ENCODE measurements at places on chromosomes 13 and 19.

DNA sequence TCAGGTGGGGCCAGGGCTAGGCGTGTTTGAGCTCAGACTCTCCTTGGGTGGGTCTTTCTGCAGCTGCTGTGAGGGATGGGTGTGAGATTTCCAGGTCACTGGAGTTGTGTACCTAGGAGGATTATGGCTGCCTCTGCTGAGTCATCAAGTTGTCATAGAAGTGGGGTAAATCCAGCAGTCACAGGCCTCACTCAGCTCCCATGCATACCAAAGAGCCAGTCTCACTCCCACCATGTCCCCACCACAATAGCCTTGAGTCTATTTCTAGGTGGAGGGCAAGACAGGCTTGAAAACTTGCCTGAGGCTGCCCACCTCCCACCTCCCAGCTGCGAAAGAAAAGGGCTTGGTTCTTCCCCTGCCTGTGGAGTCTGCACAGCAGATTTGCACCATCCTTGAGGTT is 194.0 kb upstream of the PCDH17 start:
- peak; percentile 67 for DNase-seq

GRCh38 chr19:28917621-28918020 is 295.3 kb downstream of the UQCRFS1 start:
- no peak for DNase-seq

- peak; percentile 42 for DNase-seq
Measured at GRCh38 chr13:43354153-43354945, 331.0 kb downstream of the DNAJC15 start.

- no peak for DNase-seq
Measured at GRCh38 chr19:35645680-35646511, 2.2 kb upstream of the COX6B1 start.

GRCh38 chr13:47081850-47082249 is 185.0 kb upstream of the HTR2A start:
- DNase-seq = no peak

DNA sequence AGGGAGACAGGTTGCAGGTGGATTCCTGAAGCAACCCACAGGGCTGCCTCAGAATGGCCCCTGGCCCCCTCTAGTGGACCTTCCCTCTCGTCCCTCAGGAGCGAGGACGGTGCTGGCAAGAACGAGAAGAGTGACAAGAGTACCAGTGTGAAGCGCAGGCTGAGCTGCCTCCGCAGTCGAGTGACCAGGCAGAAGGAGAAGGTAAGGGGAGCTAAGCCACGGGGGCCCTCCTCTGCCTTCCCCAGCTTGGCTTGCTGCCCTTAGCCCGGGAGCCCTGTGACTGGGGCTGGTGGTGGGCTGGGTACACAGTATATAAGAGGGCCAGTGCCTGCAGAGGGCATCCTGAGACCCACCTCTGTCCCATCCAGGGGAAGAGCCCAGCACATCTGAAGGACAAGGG is 34.0 kb downstream of the ARHGEF18 start:
- DNase-seq = no peak

DNA sequence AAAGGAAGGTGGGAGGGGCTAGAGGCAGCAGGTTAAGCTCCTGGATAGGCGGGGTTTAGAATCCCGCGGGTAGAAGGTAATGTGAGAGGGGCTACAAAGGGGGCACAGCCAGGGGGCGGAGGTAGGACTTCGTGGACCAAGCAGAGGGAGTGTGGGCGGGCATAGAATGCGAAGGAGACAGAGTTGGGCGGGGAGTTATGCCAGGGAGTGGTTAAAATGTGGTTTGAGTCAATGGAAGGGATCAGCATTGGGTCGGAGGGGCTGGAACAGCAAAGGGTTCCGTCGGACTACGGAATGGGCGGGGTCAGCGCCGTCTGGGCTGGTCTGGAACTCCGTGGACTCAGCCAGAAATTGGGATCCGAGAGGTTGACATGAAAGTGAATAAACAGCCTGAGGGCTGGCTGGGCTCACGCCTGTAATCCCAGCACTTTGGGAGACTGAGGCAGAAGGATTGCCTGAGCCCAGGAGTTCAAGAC is 3.0 kb downstream of the LTBP4 start:
- DNase-seq = no peak

- no peak for DNase-seq
Measured at GRCh38 chr13:101726681-101727080, 274.2 kb downstream of the ITGBL1 start.

DNA sequence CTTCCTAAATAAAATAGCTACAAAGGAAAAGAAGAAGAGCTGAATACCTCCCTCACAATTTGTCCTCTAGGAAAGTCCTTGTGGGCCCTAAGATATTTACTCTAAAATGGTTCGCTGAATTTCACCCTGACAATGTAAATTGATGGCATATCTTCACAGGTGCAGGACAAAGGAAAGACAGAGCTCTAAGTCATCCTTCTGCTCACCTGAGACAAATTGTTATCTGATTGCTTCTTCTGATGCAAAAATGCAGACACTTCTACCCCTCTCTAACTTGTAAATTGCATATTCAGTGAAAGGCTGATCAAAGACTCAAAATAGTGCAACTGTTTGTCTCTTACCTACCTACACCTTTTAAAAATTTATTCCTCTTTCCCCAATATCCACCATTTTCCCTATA is 747.2 kb upstream of the PRR20A start:
- no peak for DNase-seq

- no peak for DNase-seq
Measured at GRCh38 chr19:46976845-46977320, 42.8 kb upstream of the NPAS1 start.

DNA sequence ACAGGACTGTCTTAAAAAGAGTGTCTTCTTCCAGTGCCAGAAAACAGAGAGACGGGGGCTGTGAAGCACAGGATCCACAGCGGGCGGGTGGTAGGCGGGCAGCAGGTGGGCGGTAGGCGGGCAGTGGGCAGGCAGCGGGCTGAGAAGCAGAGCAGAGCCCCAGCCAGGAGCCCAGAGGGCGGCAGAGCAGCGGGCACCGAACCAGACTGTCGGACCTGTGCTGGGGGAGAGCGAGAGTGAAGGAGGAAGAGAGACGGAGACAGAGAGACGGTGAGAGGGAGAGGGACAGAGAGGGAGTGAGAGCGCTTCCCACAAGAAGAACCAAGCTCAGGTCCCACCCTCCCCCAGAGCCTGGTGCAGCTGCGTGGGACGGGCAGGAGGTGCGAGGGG is 30.3 kb downstream of the RASA3 start:
- DNase-seq = no peak

DNA sequence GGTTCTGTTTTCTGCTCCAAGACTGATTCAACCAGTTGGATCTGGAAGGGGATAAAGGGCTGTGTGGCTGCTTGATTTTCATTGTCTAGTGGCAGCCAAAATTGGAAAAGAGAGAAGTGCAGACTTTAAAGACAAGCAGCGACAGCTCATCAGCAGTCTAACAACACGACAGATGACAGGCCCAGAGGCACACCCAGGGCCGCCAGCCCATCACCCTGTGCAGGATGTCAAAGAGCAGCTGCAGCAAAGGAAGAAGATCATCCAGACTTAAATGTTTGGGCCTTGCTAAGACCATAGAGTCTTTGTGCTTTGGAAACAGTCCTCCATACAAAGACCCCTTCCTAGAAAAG is 421.0 kb upstream of the KLF12 start:
- DNase-seq = peak; percentile 39

DNA sequence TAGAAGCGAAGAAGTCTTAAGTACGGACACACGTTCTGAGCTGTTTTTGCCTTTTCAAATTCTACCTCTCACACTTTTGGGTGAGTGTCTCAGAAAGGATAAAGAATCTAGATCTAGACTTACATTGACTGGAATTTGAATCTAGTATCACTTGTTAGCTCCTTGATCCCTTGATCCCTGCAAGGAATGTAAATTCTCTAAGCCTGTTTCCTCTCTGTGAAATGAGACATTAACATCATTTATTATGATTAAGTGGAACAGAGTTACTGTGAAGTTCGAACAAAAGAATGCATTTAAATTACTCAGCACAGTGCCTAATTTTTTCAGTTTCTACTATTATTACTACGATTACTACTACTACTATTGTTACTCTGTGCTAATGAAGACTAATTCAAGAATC is 86.6 kb upstream of the POSTN start:
- peak; percentile 16 for DNase-seq

GRCh38 chr19:35665604-35666003 is 713 bp upstream of the UPK1A start:
- DNase-seq = no peak

GRCh38 chr19:3154957-3155736 is 19.3 kb downstream of the GNA15 start:
- DNase-seq = peak; percentile 21

Measured in NCI-H82 (cell line).